ENCODE measurements at places on chromosomes 11 and 22. TPM values are rescaled to one million over a fixed set of nuclear protein-coding genes. Genes with fewer than 3 reads are reported as not detected.

MYH9 gene
- 624 TPM for total RNA-seq

- no peak overlapping the region for H3K27ac ChIP-seq
- DNase-seq, result no peak
- H3K27me3 ChIP-seq, result no peaks in the 10 kb centered on the region
- no peak overlapping the region for H3K4me3 ChIP-seq
- H3K36me3 ChIP-seq, result no peaks in the 10 kb centered on the region
- peaks cover 2% of the 10 kb centered on the region for H3K4me1 ChIP-seq
Measured at GRCh38 chr22:44307509-44308169, 5.1 kb downstream of the SHISAL1 start.

DNA sequence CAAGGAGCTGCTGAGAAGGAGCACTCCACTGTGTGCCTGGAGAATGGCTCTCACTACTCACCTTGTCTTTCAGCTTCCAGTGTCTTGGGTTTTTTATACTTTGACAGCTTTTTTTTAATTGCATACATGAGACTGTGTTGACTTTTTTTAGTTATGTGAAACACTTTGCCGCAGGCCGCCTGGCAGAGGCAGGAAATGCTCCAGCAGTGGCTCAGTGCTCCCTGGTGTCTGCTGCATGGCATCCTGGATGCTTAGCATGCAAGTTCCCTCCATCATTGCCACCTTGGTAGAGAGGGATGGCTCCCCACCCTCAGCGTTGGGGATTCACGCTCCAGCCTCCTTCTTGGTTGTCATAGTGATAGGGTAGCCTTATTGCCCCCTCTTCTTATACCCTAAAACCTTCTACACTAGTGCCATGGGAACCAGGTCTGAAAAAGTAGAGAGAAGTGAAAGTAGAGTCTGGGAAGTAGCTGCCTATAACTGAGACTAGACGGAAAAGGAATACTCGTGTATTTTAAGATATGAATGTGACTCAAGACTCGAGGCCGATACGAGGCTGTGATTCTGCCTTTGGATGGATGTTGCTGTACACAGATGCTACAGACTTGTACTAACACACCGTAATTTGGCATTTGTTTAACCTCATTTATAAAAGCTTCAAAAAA, 72.6 kb downstream of the NCAPD3 start:
- H3K4me1 ChIP-seq, result no peaks in the 10 kb centered on the region
- H3K36me3 ChIP-seq, result peaks cover 46% of the 10 kb centered on the region
- H3K27me3 ChIP-seq, result no peaks in the 10 kb centered on the region
- H3K4me3 ChIP-seq, result no peak overlapping the region

MAJIN gene
- total RNA-seq, result not detected

C1QTNF4 gene
- total RNA-seq, result not detected

GRCh38 chr22:29385748-29386147, 2.6 kb downstream of the AP1B1 start:
- peak overlapping the region; percentile 26 for H3K27ac ChIP-seq
- DNase-seq, result no peak
- no peak overlapping the region for H3K4me3 ChIP-seq
- H3K36me3 ChIP-seq, result peaks cover 12% of the 10 kb centered on the region
- H3K4me1 ChIP-seq, result peaks cover 50% of the 10 kb centered on the region

GRCh38 chr11:28833169-28833568, 725.0 kb downstream of the METTL15 start:
- no peaks in the 10 kb centered on the region for H3K4me1 ChIP-seq
- no peak overlapping the region for H3K27ac ChIP-seq
- H3K36me3 ChIP-seq, result no peaks in the 10 kb centered on the region
- DNase-seq, result no peak

DNA sequence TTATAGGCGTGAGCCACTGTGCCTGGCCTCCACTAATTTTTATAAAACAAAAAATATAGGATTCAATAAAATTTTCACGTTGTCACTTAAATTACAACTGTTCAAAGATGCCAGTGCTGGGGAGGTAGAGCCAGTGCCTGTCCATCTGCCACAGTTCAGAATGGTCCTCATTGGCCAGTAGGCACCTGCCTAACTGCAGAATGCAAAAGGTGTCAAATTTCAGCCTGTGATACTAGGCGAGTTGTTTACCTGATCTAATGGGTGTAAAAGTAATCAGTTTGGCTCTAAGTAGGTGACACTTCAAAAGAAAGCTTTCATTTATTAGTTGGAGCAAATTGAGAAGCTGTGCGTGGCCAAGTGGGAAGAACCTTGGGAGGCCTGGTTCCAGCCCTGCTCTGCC, 2.4 kb downstream of the SMARCB1 start:
- DNase-seq, result no peak
- peaks cover 45% of the 10 kb centered on the region for H3K4me1 ChIP-seq
- no peaks in the 10 kb centered on the region for H3K27me3 ChIP-seq
- H3K27ac ChIP-seq, result no peak overlapping the region
- H3K4me3 ChIP-seq, result peak overlapping the region; percentile 3
- H3K36me3 ChIP-seq, result peaks cover 19% of the 10 kb centered on the region

DNA sequence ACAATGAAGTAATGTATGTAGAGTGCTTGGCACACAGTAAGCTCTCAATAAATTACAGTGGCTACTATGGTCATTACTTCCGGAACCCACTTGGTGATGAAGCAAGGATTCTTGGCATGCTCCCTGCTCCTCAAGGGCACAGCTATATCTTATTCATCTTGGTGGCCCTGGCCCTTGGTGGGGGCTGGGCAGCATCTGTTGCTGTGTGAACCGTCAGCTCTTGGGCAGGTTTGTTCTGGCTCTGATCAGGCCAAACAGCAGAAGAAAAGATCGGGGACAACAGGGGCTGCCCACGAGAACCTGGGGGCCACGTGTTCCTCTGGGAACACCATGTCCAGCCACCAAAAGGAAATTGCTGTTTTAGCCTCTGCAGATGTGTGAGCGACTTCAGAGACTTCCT, 136.9 kb upstream of the SYT13 start:
- peaks cover 14% of the 10 kb centered on the region for H3K27me3 ChIP-seq
- no peak overlapping the region for H3K4me3 ChIP-seq
- no peak overlapping the region for H3K27ac ChIP-seq

MCAT gene
- total RNA-seq, result 14.8 TPM

- peaks cover 35% of the 10 kb centered on the region for H3K36me3 ChIP-seq
- H3K4me1 ChIP-seq, result peaks cover 72% of the 10 kb centered on the region
- no peaks in the 10 kb centered on the region for H3K27me3 ChIP-seq
- peak overlapping the region; percentile 29 for H3K4me3 ChIP-seq
- peak overlapping the region; percentile 88 for H3K27ac ChIP-seq
Measured at GRCh38 chr11:3970108-3970507, 114.6 kb downstream of the STIM1 start.

UBQLNL gene
- total RNA-seq, result not detected

TRIM66 gene
- 28.4 TPM for total RNA-seq

- H3K27ac ChIP-seq, result no peak overlapping the region
- no peak for DNase-seq
- no peaks in the 10 kb centered on the region for H3K36me3 ChIP-seq
Measured at GRCh38 chr11:130043575-130043974, 26.1 kb upstream of the APLP2 start.

KLHL35 gene
- 0.77 TPM for total RNA-seq

- H3K36me3 ChIP-seq, result no peaks in the 10 kb centered on the region
- H3K27me3 ChIP-seq, result peaks cover 14% of the 10 kb centered on the region
- no peak overlapping the region for H3K27ac ChIP-seq
- DNase-seq, result no peak
- no peaks in the 10 kb centered on the region for H3K4me1 ChIP-seq
Measured at GRCh38 chr11:19382131-19382611, 141.4 kb upstream of the E2F8 start.

- DNase-seq, result no peak
- H3K27ac ChIP-seq, result peak overlapping the region; percentile 99
- no peaks in the 10 kb centered on the region for H3K27me3 ChIP-seq
- peaks cover 23% of the 10 kb centered on the region for H3K36me3 ChIP-seq
Measured at GRCh38 chr22:41446057-41446501, 522 bp downstream of the TOB2 start.

DNA sequence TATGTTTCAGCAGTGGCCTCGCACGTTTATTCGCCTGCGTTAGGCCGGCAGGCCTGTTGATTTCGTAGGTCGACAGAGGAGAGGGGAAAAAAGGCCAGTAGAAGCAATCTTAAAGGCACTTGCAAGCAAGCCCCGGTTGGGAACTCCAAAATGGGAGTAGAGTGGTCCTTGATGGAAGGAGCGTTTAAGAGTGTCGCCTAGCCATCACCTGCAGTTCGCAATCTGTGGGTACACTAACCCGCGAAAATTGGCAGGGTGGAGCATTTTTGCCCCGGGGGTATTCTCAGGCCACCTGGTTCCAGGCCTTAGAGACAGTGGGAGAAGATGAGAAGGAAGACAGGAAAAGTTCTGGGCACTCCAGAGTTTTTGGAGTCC, 1.1 kb downstream of the EWSR1 start:
- DNase-seq, result no peak
- H3K4me1 ChIP-seq, result peaks cover 52% of the 10 kb centered on the region
- H3K4me3 ChIP-seq, result peak overlapping the region; percentile 85
- H3K27ac ChIP-seq, result peak overlapping the region; percentile 97
- H3K36me3 ChIP-seq, result peaks cover 65% of the 10 kb centered on the region
- no peaks in the 10 kb centered on the region for H3K27me3 ChIP-seq
